ENCODE measurements at places on chromosomes 13 and 19.
A peak's percentile ranks its signal among the peaks of the same experiment; 100 is the strongest.

DNA sequence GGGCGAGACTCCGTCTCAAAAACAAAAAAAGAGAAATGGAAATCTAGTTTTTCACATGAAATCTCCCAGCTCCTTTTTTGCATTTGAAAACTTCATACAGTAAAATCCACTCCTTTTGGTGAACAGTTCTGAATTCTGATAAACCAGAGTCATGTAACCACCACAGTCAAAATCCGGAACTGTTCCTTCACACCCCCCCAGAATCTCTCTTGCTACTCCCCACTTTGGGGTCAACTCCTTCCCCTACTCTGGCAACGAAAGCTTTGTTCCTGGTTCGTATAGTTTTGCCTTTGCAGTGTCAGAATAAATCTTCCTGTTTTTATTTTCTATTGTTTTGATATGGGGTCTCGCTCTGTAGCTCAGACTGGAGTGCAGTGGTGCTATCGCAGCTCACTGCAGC is 23.7 kb downstream of the RCN3 start:
- DNase-seq: no peak

GRCh38 chr13:33744589-33745369 is 73.2 kb upstream of the RFC3 start:
- DNase-seq: no peak

DNA sequence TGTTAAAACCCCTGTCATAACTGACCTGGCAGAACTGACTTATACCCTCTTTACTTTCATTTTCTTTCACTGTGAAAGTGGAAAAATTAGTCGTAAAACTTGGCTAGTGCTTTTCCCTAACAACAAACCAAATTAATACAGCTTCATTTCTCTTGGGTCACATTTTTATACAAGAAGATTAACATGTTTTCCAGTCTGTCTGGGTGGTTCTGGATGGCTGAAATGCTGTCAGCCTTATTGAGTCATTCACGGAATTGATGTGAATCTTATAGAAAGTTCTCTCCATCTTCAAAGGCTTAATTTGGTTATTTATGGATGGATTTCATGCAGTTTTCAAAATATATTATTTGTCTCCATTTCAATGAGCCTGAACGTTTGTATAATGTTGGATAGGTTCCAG is 440.0 kb downstream of the KCTD12 start:
- no peak for DNase-seq

DNA sequence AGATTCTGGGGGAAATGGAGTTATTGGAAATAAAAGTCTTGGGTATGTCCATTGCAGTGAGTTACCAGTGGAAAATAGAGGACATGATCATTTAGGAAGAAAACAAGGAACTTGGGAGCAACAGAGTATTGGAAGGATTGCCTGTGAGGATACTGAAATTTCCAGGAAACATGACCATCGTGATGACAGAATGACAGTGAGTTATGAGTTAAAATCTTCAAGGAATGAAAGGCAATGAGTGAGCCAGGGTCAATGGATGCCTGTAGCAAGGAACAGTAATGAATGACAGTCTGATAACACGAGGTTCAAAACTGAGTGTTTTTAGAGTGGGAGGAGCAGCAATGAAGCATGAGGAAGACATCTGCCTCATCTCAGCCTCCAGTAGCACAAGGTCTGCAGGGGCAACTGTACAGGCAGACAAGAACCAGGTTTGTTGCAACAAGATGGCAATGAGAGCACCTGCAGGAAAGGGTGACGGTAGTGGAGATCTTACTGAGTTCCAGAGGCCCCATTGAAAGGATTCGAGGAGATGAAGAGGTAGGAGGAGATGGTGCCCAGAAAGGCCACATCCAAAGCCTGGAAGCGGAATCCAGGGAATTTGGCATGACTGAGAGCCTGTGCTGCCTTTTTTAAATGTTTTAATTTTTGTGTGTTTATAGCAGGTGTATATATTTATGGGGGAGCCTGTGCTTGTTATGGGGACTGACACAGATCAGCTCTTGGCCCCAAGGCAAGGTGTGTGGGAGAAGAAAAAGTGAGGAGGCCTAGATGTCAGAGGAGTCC is 43.9 kb downstream of the N4BP2L1 start:
- no peak for DNase-seq

DNA sequence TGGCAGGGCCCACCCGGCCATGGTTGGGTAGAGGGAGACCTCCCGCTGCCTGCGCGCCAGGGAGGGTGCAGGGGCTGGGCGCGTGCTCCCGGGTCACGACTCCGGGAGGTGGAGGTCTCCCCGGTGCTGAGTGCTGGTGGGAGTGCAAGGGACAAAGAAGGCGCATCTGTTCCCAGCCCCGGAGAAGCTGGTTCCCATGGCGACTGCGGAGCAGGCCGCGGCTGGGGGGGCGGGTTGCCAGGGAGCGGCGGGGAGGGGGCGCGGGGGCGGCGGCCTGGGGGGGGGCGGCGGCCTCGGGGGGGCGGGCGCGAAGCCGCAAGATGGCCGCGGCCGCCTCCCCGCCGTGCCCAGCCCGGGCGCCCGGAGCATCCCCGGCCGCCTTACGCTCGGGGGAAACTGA is 1.2 kb downstream of the CBARP start:
- no peak for DNase-seq

DNA sequence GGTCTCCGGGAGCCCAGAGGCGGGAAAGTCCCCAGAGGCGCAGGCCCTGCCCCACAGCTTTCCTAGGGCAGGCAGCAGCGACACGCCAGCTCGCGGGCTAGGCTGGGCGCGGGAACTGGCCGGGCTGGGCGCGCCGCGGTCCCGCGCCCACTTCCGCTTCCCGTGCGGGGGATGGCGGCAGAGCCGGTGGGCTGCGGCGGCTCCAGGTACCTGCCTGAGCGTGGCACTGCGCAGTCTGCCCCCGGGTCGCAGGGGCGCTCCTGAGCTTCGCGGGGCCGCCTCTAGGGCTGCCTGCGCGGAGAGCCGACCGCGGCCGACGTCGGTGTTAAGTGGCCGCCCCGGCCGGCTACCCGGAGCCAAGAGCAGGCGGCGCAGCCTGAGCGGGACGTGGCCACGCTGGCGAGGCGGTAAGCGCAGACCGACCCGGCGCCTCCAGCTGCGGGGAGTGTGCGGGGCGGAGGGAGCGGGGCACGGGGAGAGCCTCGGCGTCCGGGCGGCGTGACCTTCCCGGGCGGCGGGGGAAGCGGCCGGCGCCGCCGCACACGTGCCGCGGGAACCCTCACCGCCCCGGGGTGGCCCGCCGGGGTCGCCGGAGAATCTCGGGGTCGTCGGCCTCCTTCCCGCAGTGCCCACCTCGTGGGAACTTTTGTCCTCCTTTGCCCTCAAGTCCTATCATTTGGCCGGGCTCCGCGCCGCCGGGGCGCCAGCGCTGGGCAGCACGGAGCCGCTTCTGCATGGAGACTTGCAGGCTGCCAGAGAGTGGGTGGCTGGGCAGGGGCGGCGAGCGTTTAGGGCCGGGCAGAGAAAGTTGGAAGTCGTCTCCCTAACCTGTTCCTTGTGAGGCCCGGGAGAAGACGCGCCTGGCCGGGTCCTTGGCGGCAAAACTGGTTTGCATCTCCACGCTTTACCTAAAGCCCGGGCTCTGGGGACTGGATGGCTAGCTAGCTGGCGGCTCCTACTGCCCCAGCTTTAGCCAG is 31.4 kb upstream of the MPHOSPH8 start:
- peak; percentile 26 for DNase-seq

- no peak for DNase-seq
These were observed 64.9 kb downstream of the EDNRB start for GRCh38 chr13:77853703-77854102.

DNA sequence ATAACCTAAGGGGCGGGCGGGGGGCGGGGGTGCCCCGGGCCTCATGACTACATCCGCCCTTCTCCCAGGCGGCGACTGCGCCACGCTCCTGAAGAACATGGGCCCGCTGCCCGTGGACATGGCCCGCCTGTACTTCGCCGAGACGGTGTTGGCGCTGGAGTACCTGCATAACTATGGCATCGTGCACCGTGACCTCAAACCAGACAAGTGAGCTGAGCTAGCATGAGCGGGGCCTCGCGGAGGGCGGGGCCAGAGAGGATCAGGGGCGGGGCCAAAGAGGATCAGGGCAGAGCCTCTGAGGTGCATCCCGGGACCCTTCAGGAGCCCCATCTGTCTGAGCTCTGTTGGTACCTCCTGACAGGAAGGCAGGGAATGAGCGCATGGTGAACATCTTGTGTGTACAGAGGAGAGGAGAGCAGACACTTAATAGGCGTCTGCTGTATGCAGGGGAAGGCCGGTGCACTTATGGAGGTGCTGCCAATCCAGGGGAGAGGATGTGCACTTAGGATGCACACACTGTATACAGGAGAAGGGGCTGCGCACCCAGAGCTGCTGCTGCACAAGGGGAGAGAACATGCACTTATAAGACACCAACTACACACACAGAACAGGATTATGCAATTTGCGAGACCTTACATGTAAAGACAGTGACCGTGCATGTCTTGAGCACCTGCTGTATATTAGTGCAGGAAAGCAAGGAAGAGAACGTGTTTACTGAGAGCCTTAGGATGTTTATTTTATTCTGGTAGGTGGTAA is 20.9 kb upstream of the PIK3R2 start:
- no peak for DNase-seq

GRCh38 chr19:14809272-14810057 is 25.5 kb downstream of the OR7A5 start:
- DNase-seq: no peak

- DNase-seq: no peak
These were observed 338.6 kb downstream of the KCNRG start for GRCh38 chr13:50353651-50354415.

DNA sequence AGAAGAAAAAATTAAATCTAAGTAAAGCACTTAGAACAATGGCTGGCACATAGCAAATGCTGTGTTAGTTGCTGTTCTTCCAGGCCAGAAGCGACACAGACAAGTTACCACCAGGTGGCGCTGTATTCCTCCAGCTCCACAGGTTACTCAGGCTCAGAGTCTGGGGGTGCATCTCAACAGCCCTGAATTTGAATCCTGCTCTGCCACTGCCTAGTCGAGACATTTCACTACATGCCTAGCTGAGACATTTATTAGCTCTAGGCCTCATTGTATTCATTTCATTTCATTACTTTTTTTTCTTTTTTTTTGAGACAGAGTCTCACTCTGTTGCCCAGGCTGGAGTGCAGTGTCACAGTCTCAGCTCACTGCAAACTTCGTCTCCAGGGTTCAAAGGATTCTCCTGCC is 16.4 kb upstream of the CYP2B6 start:
- peak; percentile 88 for DNase-seq

DNA sequence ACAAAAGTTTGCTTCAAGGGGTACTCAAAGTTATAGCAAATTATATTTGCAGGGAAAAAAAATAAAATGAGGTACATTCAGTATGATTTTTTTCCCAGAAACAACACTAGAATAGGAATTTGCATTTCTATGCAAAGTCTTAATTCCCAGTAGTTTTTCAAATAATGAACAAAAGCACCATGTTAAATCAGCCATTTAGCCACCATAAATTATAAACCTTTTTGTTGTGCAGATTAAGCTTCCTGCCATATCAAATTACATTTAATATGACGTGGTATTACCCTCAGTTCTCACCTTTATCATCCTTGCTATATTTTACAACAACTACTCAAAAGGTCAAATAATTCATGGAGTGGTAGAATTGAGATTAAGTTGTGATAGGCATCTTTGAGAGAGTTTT is 136.6 kb upstream of the FRY start:
- no peak for DNase-seq

DNA sequence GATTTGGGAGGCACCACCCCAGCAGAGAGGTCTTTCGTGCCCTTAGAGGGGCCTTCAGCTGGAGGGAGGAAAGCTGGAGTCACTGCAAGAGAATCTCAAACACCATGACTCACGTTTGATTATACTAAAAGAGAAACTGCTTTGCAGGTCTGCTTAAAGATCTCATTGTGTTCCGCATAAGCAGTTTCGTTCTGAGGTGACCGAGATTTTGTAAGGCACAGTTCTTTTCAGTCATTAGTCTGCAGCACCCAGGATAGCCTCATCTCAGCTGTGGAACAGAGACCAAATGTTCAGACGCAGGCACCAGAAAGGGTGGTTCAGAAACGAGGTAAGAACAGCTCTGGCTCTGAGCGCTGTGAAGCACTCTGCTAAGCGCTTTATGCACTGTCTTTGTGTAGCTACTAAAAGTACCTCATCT is 71.2 kb upstream of the GTF3A start:
- peak; percentile 21 for DNase-seq

DNA sequence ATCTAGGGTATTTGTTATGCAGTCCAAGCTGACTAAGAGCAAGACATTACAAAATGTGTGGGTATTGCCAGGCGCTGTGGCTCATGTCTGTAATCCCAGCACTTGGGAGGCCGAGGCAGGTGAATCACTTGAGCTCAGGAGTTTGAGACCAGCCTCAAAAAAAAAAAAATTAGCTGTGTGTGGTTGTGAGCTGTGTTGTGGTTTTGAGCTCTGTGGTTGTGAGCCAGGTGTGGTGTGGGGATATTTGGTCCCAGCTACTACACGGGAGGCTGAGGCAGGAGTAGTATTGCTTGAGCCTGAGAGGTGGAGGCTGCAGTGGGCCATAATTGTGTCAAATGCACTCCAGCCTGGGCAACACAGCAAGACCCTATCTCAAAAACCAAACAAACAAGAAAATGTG is 5.6 kb upstream of the KEAP1 start:
- DNase-seq: no peak

DNA sequence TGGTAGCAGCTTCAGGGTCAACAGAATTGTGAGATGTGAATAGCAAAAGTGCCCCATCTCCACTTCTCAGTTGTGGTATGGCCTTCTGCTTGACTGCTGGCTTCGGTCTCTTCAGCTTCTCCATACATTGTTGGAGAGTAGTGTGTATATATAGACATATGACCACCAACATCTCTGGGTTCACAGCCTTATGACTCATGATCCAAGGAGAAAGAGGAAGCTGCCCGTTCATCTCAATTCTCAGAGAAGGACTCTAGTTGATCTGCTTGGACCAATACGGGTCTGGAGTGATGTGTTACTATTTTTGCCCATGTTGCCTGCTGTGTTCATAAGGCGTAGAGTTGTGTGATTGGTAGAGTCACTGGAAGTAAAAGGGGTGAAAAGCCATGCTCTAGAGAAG is 3.6 kb upstream of the COMMD6 start:
- DNase-seq: no peak

- peak; percentile 39 for DNase-seq
These were observed 190.9 kb downstream of the COL4A1 start for GRCh38 chr13:110116072-110116487.

GRCh38 chr19:16657384-16657783 is 2.6 kb downstream of the SMIM7 start:
- no peak for DNase-seq

- DNase-seq: no peak
These were observed 76.0 kb downstream of the ZNF557 start for GRCh38 chr19:7145494-7145893.
